OCI-M1 (cell line): ENCODE measurements at places on chromosomes 11 and 22.

DNA sequence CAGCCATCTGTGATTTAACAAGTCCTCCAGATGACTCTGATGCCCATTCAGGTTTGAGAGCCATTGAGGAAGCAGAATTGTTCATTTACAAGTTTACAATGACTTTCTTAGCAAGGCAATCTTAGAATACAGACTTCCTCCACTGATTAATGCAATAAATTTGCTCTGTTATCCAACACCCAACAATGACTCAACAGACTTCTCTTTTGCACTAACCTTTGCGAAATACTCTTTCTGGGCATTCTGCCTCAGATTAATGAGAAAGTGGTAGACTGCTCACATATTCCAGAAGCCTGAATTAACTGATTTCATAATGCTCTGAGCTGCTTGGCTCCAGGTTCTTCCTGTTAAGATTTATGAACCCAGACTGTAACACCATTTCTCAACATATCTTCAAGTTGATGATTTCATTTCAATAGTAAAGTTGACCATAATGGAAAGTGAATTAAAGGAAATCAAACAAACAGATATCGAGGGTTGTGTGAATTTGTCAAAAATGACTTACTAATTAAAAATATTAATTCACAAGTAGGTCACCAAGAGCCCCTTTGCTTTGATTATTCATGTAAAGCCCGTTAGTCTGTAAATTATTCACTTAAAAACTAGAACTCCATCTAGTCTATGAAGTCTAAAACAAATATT lies 70.5 kb upstream of the BLID start:
- no peak for DNase-seq

DNA sequence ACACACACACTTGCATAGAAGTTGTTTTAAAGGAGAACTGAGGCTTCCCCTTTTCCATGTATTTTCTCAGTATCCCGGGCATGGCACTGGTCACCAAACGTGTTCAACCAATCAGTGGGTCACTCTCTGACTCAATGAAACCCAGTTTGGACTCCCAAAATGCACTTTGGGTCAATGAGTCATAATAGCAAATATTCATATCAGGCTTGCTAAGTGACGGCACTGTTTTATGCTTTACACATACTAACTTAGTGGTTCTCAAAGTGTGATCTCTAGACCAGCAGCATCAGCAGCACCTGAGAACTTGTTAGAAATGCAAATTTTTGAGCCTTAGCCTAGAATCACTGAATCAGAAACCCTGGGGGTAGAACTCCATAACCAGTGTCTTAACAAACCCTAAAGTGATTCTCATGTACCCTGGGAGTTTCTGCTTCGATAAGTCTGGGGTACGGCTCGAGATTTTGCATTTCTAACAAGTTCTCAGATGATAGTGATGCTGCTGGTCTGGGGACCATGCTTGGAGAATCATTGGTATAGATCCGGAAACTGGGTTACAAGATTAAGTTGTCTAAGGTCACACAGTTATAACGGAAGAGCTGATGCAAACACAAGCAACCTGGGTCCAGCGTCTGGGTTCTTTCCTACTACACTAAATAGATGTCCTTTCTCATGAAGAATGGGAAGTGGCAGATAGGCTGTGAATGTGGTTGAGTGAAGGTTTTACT lies 35.6 kb downstream of the ETS1 start:
- peak; percentile 75 for DNase-seq

- DNase-seq, result peak; percentile 23
These were observed 365.0 kb upstream of the CHORDC1 start for GRCh38 chr11:90587896-90588295.

- no peak for DNase-seq
These were observed 94.2 kb downstream of the ABTB2 start for GRCh38 chr11:34263441-34264091.

GRCh38 chr11:124622531-124623451 lies at the start of gene TBRG1:
TSS of gene TBRG1 (plus strand) at chr11:124622864. CDS start at chr11:124623084, 220 bp downstream.
- peak; percentile 97 for DNase-seq

DNA sequence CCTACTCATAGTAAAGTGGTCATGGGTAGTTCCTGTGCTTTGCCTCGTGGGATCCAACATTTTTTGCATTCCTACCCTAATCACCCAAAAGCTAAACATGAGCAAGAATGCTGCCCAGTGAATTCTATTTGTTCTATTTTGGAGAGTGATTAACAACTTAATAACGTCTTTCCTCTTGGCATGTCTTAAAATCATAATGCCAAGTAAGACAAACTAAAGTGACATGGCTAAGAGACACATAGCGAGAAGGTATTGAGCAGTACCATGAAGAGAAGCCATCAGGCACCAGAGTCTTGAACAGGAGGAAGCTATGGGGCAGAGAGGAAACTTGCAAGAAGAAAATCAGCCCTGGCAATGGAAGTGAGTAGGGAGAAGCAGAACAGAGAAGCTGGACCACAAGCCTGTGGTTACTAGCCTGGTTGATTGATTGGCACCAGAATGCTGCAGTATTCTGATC lies 32.0 kb downstream of the EXPH5 start:
- no peak for DNase-seq

DNA sequence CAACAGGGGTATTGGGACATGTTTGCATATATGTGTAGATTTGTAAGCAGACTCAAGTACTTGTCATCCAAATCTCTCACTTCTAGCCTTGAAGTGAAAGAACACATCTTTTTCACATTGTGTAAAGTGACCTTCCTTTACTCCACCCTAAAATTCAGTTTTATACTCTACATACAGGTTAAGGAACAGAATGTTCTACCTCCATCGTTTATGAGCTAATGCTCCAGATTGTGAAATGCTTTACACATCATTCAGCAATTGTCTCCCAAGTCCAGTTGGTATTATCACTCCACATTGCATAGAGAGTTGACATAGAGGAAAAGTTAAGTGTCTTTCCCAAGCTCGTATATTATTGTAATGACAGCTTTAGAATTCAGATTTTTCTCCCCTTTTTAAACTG lies 46.1 kb upstream of the BLID start:
- DNase-seq, result no peak

DNA sequence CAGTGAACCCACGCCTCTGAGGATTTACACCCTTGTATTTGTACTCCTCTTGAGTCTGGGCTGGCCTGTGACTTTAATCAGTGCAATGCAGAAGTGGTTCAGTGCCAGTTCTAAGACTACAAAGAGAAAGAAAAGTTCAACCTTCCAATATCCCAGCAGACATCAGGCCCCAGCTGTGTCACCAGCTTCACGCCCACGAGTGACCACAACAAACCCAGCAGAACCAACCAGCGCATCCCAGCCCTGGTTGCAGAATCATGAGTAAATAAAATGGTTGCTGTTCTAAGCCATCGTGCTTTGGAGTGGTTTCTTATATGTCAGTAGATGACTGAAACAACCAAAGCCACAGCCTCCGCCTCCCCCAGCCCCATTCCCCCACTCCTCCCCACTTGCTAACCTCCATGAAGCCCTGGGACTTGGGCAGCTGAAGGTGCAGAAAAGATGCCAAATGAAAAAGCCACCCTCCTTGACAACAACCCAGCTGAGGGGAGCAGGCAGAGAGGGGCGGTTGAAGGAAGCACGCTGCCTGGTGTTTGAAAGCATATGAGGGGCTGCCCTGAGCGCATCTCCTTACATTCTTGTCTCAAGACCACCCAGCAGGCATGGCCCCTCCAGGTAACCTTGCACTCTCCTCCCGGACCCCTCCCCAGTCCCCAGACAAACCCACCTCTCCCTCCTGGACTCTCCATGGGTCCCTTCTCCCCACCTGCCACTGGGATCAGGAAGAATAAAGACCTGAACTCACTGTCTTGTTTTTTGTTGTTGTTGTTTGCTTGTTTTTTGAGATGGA lies 20.9 kb downstream of the TSKU start:
- peak; percentile 71 for DNase-seq

- no peak for DNase-seq
These were observed 135.9 kb downstream of the FAM76B start for GRCh38 chr11:95653680-95654079.

GRCh38 chr22:16776080-16776479 lies 49.1 kb downstream of the XKR3 start:
- no peak for DNase-seq

DNA sequence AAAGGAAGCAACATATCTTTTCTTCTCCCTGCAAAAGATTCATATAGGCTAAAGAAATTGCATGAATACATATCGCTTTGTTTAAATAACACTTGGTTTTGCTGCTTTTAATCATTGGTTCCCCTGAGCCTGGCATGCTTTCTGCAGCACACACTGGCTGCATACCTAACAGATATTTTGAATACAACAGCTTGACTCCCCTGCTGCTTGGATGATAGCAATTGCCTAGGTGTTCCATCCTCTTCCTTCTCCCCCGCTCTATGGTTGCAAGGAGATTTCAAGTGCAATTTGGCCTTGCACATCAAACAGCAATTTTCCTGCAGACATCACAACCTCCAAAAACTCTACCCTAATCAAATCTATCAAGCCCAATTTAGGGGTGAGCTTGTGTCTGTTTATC lies 430.0 kb downstream of the NTM start:
- DNase-seq, result no peak

GRCh38 chr11:26896719-26897118 lies 97.2 kb upstream of the FIBIN start:
- DNase-seq, result no peak

DNA sequence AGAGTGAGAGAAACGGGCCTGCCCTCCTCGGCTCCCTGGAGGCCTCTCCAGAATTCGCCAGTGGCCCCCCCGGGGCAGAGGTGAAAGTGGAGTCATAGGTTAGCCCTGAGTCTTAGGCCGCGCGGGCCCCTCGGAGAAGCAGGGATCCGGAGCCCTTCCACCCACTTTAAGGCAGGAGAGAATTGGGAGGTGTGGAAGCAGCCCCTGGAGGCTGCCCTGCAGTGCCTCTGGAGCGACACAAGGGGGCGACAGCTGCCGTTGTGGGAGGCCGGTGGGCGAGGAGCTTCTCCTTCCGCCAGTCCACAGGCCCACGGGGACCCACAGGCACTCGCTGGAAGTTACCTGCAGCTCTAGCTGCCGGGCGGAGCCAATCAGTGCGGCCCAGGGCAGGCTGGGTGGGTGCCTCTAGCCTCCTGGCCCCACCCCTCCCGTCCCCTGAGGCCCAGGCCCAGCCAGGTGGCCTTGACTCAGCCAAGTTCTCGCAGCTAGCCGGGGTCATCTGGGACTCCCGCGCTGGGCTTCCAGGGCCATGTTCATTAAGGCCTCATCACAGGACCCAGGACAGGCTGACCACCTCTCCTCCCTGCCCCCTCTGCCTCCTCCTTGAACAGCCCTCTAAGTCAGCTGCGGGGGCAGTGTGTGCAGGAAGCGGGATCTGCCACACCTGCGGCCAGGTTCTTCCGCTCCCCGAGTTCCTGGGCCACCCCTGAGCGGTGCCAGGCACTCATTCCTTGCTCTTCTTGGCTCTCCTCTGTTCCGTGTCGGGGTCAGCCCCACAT lies 5.0 kb downstream of the DGKZ start:
- peak; percentile 69 for DNase-seq

DNA sequence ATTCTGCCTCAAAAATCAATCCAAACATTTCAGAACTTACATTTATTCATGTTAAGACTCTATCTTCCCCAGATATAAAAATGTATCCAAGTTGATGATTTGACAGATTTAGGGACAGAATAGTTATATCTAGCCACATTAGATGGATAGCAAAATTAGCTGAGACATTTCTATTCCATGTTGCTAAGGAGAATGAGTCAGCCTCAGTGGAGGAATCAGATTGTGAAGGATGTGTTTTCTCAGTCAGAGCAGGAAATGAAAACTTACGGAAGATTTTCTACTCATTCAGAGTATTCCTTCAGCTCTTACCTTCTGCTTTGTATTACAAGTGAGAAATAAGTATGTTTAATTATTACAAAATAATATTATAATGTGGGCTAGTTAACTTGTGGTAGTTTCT lies 556.3 kb upstream of the ANO3 start:
- no peak for DNase-seq

GRCh38 chr22:27996981-27997380 lies 77.9 kb upstream of the PITPNB start:
- DNase-seq, result no peak

DNA sequence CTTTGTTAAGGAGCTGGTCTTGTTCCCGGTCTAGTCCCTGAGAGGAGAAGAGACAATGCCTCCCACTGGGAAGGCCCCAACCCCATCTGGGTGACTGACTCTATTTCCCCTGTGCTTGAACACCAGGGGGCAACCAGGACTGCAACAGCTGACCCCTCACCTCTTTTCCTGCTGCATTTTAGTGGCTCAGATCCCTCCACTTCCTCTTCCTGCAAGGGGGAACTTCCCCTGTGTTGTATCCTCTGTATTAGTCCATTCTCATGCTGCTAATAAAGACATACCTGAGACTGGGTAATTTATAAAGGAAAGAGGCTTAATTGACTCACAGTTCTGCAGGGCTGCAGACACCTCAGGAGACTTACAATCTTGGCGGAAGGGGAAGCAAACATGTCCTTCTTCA lies 84.3 kb upstream of the LMO1 start:
- DNase-seq, result no peak

DNA sequence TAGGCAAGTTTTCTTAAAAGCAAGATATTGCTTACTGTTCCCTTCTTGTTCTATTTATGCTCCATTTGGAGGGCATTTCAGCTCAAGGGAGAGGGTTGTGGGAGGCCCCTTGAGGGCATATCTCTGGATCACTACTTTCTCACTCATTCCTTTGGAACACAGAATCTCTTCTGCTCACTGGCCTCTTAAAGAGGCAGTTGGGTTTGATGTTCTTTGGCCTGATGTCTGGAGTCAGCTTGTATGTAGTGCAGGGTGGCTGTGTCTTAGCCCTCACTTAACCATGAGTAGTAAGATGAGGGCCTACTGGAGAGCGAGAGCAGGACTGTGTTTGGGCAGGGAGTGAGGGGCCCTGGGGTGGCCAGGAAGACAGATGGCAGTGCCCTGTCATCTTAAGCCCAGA lies 3.6 kb downstream of the INCENP start:
- no peak for DNase-seq

- DNase-seq, result no peak
These were observed 10.9 kb downstream of the TAF1D start for GRCh38 chr11:93730108-93731107.

- DNase-seq, result no peak
These were observed 109.6 kb upstream of the B3GAT1 start for GRCh38 chr11:134521452-134522289.

DNA sequence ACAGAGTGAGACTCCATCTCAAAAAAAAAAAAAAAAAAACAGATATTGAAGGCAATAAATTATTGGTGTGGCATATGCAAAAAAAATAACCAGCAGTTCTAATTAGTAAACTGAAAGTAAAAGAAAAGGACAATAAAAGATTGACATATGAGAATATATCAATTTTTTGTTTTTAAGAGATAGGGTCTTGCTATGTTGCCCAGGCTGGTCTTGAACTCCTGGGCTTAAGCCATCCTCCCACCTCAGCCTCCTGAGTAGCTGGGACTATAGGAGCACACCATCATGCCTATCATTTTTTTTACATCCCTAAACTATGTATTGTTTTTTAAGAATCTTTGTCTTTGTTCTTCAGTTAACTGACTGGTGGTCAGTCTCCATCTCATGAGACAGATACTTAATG lies 31.5 kb downstream of the PACSIN2 start:
- no peak for DNase-seq

- DNase-seq, result peak; percentile 96
These were observed 10.5 kb upstream of the C11orf24 start for GRCh38 chr11:68282141-68282860.
